ENCODE measurements at places on chromosomes 12 and 14.

- DNase-seq = no peak
These were observed 71.1 kb downstream of the PPP1R36 start for GRCh38 chr14:64620910-64621309.

DNA sequence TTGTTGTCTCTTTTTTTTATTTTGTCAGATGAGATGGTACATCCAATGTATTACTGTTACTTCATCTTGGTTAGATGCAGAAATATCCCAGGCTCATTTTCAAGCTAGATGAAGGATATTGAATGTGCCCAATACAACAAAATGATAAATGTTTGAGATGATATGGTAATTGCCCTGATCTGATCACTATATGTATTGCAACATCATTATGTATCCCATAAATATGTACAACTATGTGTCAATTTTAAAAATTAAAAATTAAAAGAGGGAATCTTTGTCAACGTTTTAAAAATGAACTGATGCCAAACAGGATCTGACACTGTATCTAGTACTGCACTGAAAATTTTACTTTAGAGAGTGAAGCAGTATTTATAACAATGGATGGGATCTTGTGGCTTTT lies 78.5 kb downstream of the PPM1H start:
- DNase-seq = no peak

- DNase-seq = no peak
These were observed 348.0 kb downstream of the BCL11B start for GRCh38 chr14:98924046-98924445.

DNA sequence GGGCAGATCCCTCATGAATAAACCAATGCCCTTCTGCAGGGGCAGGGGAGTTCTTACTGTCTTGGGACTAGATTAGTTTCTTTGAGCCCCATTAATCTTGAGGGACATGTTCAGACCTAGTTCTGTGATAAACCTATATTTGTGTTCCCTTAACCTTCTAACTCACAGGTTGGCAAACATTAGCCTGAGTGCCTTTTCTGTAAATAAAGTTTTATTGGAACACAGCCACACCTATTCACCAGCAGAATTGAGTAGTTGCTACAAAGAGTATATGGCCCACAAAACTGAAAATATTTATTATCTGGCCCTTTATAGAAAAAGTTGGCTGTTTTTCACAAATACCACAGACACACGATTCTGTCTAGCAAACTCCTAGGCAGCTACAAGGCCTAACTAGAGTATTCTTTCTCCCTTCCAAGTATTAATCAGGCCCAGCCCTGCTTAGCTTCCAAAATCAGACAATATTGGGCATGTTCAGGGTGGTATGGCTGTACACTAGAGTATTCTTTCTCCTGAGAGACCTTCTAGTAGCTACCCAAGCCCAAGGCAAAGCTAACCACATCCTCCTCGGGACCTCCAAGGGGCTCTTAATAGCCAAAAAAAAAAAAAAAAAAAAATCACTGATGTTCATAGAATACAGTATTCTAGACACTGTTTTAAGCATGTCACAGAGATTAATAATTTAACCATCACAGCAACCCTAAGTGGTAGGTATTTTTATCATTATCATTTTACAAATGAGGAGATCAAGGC lies 199.3 kb upstream of the PWP1 start:
- no peak for DNase-seq

DNA sequence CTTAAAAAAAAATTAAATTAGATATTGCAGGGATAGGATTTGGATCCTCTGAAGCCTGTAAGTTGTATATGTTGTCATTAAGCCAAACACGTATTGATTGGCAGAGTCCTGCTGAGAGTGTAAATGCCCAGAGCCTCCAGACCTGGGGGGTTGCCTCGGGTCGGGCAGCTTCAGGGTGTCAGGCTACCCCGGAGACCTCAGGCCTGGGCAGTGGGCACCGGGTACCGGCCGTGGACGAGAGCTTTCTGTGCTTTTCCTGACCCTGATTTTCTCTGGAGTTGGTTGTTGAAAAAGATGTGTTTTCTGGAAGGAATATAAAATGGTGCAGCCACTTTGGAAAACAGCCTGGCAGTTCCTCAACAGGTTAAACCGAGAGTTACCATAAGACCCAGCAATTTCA lies 96.1 kb downstream of the DNAH10 start:
- no peak for DNase-seq

DNA sequence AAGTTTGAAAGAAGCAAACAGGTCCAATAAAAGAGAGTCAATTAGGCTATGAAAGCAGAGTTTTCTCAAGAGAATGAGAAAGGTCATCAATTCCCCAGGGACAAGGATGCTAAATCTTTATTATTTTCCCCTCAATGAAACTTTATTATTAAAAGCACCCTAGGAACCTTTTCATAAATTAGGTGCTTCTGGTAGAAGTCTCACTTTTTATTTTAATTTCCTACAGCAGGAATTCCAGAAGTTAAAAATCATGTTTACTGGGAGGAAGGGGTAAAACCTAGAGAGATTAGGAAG lies 223.2 kb upstream of the SOX5 start:
- DNase-seq = no peak

- DNase-seq = no peak
These were observed 36.3 kb downstream of the KNTC1 start for GRCh38 chr12:122563361-122563760.

DNA sequence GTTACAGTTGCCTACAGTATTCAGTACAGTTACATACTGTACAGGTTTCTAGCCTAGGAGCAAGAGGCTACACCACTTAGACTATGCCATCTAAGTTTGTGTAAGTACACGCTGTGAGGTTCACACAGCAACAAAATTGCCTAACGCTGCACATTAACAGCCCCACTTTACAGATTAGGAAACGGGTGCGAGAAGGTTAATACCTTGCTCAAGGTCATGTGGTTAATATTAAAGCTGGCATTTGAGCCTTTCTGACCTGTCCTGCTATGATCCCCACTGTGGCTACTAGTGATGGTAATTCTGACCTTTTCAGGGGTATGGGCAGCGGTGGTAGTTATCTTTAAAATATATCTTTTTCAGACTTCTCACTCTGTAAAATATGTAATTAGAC lies 20.9 kb downstream of the ACVR1B start:
- DNase-seq = no peak

DNA sequence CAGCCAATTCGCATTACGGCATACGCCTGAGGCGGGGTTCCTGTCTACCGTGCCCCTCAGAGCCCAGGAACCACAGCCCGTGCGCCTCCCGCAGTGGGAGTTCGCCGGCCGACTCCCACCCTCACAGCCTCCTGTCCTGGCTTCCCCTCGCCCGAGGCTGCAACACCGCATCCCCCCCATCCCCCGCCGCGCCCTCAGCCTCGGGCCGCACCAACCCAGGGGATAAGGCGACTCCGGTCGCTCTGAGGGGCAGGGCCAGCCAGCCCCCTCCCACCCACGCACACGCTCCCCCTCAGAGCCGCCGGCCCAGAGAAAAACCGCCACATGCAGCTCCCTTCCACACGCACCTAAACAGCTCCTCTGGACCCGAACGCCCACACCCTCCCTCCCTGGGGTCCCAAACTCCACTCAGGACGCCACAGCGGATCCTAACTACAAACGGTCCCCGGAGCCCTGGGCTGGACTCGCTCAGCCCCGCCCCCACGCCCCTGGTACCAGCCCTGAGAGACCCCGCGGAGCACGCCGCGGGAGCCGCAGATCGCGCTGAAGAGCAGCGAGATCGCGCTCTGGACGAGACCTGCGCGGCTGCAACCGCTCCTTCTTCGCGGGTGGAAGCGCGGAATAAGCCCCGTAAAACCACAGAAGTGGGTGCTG lies at the start of gene C14orf39:
C14orf39 (minus strand) TSS at position 466 of the 654 bp plus-strand sequence. CDS start 985 bp downstream, outside the sequence.
- no peak for DNase-seq

DNA sequence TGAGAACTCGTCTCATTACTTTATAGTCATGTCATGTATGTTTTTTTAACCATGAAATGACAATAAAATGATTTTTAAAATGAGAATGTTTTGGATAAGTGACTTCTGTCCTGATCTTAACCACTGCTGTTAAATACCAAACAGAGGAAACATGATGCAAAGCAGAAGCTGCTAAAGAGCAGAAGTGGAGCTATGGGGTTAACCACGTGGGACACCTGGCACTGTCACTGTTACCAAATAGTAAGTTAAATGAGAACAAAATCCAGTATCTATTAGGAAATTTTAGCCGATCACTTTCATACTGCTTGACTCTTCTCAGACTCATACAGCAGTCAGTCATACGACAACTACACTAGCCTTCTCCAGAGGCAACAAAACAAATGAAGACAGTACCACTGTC lies 82.4 kb downstream of the SCAF11 start:
- DNase-seq = no peak

DNA sequence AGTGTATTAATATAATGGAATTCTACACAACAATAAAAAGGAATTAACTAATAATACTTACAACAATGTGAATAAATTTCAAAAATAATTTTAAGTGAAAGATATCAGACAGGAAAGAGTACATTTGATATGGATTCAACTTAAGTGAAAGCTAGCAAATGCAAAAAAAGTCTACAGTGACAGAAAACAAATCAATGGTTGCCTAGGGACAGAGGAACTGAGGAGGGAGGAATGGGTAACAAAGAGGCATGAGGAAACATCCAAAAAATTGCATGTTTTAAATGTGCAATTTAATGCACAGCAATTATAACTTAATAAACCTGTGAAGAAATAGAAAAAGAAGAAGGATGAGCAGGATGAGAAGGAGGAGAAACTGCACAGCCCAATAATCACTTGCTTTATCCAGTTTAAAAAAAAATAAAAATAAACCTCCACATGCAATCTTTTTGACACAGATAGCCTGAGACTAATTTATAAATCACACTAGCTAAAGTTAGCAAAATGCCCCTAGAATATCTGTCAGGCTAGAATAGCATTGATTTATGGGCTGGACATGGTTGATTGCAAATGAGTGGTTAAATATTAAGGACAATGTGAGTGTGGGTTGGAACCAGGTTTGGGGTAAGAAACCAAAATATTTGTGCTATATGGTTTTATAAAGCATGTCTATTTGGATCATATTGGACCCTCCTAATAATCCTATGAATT lies 1089.1 kb downstream of the TRHDE start:
- DNase-seq = no peak

DNA sequence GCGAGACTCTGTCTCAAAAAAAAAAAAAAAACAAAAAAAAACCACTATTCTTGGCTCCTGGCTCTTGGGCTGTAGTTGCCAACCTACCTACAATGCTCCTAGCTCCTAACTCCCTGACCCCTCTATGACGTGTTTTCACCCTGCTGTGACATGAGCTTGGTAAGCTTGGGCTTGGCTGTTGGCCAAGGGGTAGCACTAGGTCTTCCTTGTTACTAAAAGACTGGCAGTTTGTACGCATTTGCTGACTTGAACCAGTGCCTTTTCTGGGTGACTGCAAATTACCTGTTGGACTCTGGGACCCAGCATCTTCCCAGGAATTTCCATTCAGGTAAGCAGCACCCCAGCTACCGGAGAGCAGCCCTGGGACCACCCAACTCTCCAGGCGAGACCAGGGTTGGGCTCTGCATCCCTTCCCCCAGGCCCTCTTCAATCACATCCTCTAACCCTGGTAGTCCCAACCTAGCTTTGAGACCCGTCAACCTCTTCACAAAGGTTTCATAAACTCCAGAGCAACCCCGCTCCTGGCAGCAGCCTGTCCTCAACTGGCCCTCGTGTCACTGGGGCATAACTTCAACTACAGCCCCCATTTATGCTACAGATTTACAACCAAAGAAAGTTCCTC lies 8.3 kb downstream of the CDK2AP1 start:
- DNase-seq = no peak

DNA sequence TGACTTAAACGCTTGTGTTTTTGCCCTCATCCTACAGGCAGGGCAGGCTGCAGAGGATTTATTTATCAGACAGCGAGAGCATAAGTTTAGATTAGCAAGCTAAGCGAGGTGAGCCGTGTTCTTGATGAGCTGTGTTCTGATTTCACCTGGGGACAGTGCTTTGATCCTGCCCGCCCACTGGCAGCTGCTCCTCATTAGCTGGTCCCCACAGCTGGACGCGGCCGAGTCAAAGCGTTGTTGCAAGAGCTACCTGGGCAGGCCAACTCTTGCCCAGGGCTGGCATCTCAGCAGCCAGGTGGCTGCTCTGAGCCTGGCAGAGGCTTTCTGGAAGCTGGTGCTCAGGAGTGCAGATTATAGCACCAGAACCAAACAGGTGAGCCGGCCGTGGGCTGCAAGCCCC lies 46.8 kb upstream of the BEGAIN start:
- no peak for DNase-seq

DNA sequence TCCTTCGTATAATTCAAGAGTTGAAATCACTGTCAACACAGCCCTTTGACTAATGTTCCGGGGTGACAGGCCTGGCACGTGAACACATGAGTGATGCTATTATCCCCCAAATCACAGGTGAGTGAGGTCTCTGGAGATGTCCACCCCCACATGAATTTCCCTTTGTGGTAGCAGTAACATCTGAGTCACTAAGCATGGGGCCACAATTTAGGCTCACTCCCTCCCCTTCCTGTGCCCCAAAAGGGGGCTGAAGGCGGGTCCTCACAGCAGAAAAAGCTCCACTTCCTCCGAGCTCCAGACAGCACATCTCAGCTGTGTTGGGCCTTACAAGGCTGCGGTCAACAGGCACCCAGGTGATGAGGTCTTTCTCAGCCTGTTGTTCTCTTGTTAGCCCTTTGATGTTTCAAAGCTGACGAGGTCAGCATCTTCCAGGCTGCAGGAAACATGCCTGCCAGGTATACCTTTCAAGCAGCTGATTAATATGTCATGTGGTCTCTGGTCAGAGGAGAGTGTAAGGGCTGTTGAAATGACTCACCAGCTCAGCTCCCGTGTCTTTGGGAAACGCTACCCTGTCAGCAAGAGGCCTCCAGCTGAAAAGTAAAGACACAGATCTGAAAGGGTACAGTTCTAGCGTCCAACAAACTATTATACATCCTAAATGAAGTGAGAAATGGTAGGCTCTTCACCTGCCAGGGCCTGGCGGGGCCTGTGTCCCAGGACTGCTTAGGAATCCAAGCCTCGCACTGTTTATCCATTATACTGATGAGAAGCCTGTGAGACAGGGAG lies 107.3 kb downstream of the ZFP36L1 start:
- DNase-seq = no peak

DNA sequence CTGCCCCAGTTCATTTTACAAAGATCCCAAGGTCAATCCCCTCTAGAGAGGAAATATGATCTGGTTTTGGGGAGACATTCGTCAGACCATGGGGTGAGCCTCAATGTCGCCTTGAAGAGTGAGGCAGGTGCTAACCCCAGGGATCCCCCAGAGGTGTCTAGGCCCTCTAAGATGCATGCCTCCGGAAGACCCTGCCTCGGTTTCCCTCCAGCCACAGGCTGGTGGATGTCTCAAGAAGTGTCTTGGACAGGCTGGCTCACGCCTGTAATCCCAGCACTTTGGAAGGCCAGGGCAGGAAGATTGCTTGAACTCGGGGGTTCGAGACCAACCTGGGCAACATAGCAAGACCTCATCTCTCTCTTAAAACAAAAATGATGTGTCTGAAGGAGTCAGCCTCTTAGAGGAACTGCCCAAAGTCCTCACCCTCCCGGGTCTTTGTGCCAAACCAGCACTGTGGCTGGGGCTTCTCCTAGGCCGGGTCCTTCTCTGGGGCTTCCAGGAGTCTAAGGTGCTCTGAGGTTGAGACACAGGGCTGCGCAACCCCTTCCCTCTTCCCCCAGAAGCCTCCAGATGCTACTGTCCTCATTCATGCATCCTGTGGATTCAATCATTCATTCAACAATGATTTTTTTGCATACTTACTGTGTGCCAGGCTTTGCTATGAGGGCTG lies 24.7 kb upstream of the BEGAIN start:
- DNase-seq = no peak
